ENCODE measurements at places on chromosomes 3 and 15.

- DNase-seq: no peak
Observed at GRCh38 chr3:134650431-134651346, at the start of gene KY. Gene KY, minus strand, starts transcription at chr3:134651022. Its CDS starts 62 bp downstream, at chr3:134650960.

GRCh38 chr3:9168241-9168741 is 81.2 kb downstream of the SRGAP3 start:
- DNase-seq: no peak

DNA sequence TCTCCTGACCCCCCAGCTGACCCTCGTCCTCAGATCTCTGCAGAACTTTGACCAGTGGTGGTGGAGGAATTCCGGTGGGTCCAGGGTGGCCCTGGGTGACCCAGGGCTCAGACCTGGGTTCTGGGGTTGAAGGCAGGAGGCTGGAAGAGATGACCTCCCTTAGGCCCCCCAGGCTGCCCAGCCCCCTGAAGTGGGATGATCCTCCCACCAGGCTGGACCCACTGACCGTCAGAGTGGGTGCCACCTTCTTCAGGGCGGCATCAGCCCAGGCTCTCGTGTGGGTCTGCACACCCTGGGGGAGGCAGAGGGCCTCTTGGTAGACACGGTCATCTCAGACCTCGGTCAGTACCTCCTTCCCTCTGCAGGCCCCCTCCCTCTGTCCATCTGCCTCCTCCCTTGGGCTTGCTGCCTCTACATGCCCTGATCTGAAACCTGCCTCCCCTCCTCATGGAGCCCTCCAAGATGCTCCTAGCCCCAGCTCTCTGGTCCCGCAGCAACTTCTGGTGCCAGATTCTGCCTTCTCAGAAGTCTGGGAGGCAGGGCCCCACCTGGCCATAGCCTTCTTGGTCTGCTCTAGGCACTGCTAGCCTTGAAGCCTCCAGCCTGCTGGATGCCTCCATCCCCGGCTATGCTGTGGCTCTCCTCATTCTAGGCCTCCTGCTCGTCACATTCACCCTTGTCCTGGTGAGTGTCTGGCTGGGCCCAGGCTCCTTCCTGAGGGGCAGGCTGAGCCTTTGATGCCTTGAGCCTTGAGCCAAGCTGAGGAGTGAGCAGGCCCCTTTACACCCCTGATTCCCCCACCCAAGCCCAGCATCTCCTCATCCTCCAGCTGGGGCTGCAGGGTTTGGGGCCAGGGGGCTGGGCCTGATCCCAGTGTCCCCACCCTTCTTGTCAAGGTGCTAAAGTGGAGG is 49.1 kb upstream of the CSPG4 start:
- no peak for DNase-seq

DNA sequence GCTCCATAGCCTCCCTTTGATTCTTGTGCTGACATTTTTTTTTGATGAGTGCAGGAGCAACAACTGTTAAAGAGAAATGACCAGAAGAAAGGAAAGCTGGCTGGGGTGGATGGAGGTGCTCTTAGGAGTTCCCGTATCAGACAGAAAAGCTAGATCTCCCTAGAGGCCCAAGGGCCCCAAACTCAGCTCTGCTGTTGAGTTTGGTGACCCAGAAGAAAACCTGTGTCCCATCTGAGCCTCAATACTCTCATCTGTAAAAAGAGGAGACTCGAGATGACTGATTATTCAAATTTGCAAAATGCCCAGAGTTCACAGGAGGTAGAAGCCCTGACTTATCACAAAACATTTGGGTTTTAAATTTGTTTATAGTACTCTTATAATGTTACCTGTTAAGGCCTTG is 142.4 kb downstream of the TIGIT start:
- no peak for DNase-seq

DNA sequence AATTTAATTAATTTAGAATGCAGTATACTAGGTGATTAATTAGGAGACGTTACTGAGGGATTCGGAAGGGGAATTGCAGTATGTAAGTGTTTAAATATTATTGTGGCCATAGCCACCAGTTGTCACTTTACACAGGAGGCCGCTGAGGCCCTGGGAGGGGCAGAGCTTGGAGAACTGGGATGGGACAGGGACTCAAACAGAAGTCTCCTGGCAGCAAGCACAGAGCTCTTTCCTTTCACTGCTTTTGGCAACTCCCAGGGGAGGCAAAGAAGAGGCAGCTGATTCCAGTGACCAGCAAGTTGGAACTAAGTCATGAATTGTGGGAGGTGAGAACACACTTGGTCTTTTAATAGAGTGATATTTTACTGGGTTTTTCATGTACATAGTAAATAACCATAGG is 248.6 kb downstream of the RPLP1 start:
- no peak for DNase-seq

- no peak for DNase-seq
Observed at GRCh38 chr3:153165261-153165681, 3.2 kb downstream of the RAP2B start.

DNA sequence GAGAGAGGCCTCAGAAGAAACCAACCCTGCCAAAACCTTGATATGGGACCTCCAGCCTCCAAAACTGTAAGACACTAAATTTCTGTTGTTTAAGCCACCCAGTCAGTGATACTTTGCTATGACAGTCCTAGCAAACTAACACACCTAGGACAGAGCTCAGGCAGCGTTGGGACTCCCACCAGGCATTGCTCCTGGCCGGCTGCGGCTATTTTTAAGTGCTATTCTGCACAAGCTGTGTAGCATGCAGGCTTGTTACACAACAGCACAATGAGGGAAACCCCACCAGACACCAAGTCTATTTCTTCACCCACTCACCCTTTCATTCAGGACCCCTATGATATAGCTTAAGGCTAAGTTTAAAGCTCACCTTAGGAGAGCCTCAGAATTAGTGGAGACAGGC is 47.0 kb upstream of the GNB5 start:
- DNase-seq: no peak

DNA sequence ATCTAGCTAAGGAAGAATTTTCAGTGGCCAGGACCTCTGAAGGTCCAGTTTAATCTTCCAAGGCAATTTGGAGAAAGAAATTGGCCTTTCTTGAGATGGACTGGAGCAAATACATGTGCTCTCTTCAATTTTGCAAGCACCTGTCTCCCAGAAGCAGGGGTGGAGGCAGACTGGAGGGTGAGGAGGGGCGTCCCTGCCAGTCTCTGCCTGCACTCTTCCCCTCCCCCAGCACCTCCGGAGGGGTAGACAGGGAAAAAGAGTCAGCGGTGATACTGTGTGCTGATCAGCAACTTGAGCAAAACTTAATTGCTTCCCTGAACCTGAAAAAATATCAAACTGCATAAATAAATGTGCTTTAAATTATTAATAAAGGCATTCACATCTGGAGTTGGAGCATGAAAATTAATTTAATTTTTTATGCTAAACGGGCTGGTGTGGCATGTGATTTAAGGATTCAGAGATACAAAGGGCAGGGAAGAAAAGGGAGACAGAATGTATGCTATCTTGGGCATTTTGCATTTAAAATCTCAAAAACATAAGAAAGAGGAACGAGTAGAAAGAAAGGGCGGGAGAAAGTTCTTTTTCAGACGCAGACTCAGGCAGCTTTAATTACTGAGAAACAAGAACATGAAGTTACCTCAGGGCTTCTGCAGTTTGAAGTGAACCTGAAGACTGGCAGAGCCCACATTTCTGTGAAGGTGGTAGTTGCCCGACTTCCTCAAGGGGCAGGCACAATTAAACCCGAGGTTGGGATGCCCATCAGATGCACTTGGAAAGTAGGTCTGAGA is 319.7 kb downstream of the UACA start:
- no peak for DNase-seq

DNA sequence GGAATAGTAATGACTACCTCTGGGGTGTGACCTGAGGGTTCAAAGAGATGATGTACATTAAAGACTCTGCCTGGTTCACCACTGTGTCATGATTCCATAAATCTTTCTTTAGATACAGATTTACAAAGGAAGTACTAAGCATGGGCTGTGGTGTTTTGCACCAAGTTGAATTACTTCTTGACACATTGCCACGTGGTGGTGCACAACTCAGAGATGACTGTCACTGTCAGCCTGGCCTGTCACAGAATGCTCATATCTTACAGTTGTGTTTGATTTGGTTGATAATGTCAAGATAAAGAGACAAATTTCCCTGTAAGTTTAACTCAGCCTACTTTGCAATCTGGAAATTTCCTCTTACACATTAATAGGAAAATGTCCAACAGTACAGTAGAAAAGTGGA is 3.2 kb downstream of the CTDSPL start:
- DNase-seq: no peak

DNA sequence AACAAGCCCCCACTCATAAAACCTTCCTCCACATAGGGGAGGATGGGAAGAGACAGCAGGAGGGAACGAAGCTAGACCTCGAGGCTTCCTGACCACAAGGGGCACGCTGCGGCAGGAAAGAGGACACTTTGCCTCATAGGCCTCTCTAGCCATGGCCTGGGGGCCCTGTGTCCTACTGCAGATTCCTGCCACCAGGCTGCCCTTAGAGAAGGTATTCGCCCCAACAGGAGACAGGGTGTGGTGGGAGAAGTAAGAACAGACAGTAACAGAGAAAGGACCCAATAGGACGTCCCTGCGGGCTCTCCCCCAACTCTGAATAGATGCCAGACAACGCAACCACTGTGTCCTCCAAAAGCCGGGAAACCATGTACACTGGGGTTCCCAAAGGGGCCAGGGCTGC is 36.8 kb downstream of the ADCY5 start:
- no peak for DNase-seq

- DNase-seq: no peak
Observed at GRCh38 chr3:13867732-13868131, 12.1 kb downstream of the WNT7A start.

GRCh38 chr15:100663915-100664281 is 61.5 kb downstream of the ASB7 start:
- no peak for DNase-seq

GRCh38 chr15:67549736-67550135 is 7.2 kb downstream of the MAP2K5 start:
- no peak for DNase-seq

DNA sequence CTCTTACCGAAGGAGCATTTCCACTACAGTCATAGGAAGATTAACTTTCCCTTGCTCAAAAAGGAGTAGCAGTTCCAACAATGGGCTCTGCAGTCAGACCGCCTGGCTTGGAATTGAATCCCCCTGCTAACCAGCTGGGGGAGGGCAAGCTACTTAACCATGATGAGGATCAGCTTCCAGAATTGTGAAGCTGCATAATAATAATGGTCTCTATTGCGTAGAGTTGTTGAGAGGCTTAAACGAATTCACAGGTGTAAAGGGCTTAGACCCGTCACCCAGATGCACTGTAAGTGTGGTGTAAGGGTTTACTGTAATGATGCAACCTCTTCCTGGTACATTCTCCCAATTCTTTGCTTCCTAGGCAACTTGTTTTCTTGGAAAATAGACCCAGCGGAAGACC is 185.2 kb upstream of the RGMA start:
- no peak for DNase-seq

DNA sequence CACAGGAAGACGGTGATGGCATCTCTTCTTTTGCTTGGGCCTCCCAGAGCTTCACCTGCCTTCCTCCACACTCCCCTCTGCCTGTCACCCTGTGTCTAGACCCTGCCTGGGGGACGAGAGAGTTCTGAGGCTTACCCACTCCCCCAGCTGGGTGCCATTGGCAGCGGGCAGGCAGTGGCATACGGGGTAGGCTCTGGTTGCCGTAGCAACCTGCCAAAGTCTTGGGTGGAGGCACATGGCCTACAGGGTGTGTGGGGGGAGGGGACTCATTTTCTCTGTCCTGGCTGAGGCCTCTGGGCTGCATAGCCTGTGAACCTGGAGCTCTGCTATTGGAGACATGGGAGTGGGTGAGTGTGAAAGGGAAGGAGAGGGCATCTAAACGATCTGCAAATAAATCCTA is 4.4 kb downstream of the INSYN1 start:
- no peak for DNase-seq

- no peak for DNase-seq
Observed at GRCh38 chr3:142095841-142096240, 53.5 kb downstream of the TFDP2 start.
